ENCODE measurements at places on chromosomes 7 and 10. TPM values are rescaled to one million over a fixed set of nuclear protein-coding genes. Genes with fewer than 3 reads are reported as not detected.
A peak's percentile ranks its signal among the peaks of the same experiment; 100 is the strongest.

- no peaks in the 10 kb centered on the region for H3K4me1 ChIP-seq
- no peak for DNase-seq
- H3K4me3 ChIP-seq: no peak overlapping the region
- H3K27ac ChIP-seq: no peak overlapping the region
- H3K27me3 ChIP-seq: no peaks in the 10 kb centered on the region
Measured at GRCh38 chr7:79982141-79982770, 152.4 kb upstream of the GNAI1 start.

DNA sequence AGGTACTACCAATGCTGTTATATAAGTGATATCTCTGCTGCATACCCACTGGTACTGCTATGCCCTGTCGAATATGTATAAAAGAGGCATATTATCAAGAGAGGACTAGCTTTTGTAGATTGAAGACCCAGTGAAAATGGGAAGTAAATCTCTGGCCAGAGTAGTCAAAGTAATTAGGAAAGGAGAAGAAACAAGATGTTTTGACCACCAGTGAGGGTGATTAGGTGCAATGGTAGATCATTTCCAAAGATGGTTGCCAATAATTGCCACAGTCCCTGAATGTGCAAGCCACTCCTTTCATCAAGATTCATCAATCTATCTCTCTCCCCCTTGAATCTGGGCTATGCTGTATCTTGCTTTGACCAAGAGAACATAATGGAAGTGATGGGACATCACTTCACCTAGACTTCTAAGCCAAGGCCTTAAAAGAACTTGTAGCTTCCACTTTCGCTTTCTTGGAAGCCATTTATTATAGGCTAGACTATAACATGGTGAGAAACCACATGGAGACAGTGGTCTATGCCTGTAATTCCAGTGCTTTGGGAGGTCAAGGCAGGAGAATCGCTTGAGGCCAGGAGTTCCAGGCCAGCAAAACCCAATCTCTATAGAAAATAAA lies 52.6 kb upstream of the ST8SIA6 start:
- peaks cover 57% of the 10 kb centered on the region for H3K4me1 ChIP-seq
- no peaks in the 10 kb centered on the region for H3K27me3 ChIP-seq
- peaks cover 9% of the 10 kb centered on the region for H3K36me3 ChIP-seq
- no peak for DNase-seq
- H3K4me3 ChIP-seq: peak overlapping the region; percentile 71

- peaks cover 30% of the 10 kb centered on the region for H3K4me1 ChIP-seq
- no peaks in the 10 kb centered on the region for H3K27me3 ChIP-seq
- peak overlapping the region; percentile 87 for H3K4me3 ChIP-seq
- H3K27ac ChIP-seq: no peak overlapping the region
Measured at GRCh38 chr7:99579956-99580777, 17.9 kb upstream of the TMEM225B start.

GRCh38 chr7:99729486-99730237 lies 5.3 kb downstream of the CYP3A7 start:
- H3K4me1 ChIP-seq: peaks cover 13% of the 10 kb centered on the region
- H3K27ac ChIP-seq: no peak overlapping the region
- DNase-seq: no peak

- H3K36me3 ChIP-seq: no peaks in the 10 kb centered on the region
- H3K27me3 ChIP-seq: peaks cover 15% of the 10 kb centered on the region
- DNase-seq: no peak
- H3K4me3 ChIP-seq: no peak overlapping the region
- no peak overlapping the region for H3K27ac ChIP-seq
Measured at GRCh38 chr10:69730251-69731156, 71.2 kb upstream of the COL13A1 start.

DNA sequence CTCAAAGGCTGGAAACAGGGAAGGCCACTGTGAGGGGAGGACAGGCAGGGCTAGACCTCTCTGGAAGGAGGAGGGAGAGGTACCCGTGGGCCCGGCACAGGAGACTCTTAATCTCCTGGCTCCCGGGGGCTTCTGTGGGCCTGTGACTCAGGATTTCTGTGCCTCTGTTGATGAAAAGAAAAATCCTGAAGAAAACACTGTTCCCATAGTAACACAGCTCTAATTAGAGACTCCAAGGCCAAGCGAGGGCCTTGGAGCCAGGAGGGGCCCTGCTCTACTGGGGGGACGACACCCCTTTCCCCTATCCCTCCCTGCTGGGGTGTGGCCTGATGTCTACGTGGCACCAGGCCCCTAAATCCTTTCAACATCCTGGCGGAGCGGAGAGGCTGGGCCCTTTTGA lies 174.1 kb upstream of the TNRC18 start:
- H3K27me3 ChIP-seq: peaks cover 8% of the 10 kb centered on the region
- no peak overlapping the region for H3K4me3 ChIP-seq
- H3K36me3 ChIP-seq: peaks cover under 1% of the 10 kb centered on the region
- H3K4me1 ChIP-seq: peaks cover 24% of the 10 kb centered on the region
- H3K27ac ChIP-seq: no peak overlapping the region

GRCh38 chr10:104921763-104922162 lies 280.7 kb downstream of the SORCS3 start:
- no peaks in the 10 kb centered on the region for H3K36me3 ChIP-seq
- no peaks in the 10 kb centered on the region for H3K27me3 ChIP-seq
- no peak overlapping the region for H3K4me3 ChIP-seq
- no peak overlapping the region for H3K27ac ChIP-seq
- no peak for DNase-seq

- no peaks in the 10 kb centered on the region for H3K27me3 ChIP-seq
- H3K4me3 ChIP-seq: no peak overlapping the region
- DNase-seq: no peak
- H3K4me1 ChIP-seq: peaks cover 62% of the 10 kb centered on the region
- H3K36me3 ChIP-seq: peaks cover 34% of the 10 kb centered on the region
Measured at GRCh38 chr7:150464962-150465361, 14.5 kb downstream of the GIMAP8 start.

DNA sequence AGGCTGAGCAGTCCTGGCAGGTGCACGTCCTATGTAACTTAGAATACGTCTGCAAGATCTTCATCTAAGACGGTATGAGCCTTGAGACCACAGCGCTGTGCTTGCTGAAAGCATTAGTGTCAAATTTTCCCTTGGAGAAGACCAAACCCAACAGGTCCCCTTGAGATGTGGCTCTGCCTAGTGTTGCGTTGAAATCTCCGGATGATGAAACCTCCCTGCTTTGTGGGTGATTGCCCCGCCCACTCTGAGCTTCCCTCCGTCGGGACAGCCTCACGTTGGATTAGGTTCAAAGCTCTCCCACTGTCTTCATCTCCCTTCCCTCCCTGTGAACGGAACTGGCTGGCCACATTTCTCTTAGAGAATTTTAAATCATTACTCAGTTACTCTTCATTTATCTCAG lies 102.0 kb downstream of the ADARB2 start:
- peaks cover 51% of the 10 kb centered on the region for H3K27me3 ChIP-seq
- no peak overlapping the region for H3K4me3 ChIP-seq
- no peak overlapping the region for H3K27ac ChIP-seq
- H3K4me1 ChIP-seq: peaks cover 12% of the 10 kb centered on the region

DNA sequence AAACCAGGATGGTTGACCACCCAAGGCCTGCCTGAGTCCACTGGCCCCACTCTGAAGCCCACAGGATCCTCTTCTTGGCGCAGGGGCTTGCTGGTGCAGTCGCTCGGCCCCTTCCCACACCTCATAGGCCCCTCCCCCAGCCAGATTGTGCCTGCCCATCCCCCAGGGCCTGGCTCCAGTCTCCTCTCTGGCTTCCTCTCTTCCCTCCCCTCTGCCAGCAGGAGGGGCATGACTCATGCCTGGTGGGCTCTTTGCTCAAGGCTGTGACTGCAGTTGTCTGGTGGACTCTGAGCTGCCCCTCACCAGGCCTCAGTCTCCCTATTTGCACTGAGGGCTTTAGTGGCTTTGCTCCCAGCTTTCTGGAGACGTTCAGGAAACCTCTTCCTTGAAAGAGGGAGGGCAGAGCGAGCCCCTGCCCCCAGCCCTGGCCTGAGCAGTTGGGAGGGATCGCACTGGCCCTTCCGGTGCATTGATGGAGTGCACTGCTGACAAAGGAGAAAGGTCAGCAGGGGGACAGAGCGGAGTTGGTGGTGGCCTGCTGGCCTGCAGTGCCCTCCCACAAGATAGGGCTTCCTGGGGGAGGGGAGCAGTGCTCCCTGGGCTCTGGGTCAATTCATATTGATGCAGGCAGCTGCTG lies 60.7 kb downstream of the ZMIZ1 start:
- peaks cover 4% of the 10 kb centered on the region for H3K4me1 ChIP-seq
- H3K4me3 ChIP-seq: no peak overlapping the region
- no peak for DNase-seq
- no peaks in the 10 kb centered on the region for H3K27me3 ChIP-seq
- H3K36me3 ChIP-seq: no peaks in the 10 kb centered on the region

- H3K36me3 ChIP-seq: no peaks in the 10 kb centered on the region
- H3K4me3 ChIP-seq: no peak overlapping the region
- no peak for DNase-seq
Measured at GRCh38 chr7:12741951-12742575, 54.6 kb downstream of the ARL4A start.

- no peaks in the 10 kb centered on the region for H3K36me3 ChIP-seq
- peaks cover 25% of the 10 kb centered on the region for H3K27me3 ChIP-seq
- H3K27ac ChIP-seq: no peak overlapping the region
- peaks cover 47% of the 10 kb centered on the region for H3K4me1 ChIP-seq
- DNase-seq: no peak
Measured at GRCh38 chr10:95784279-95784913, 28.4 kb downstream of the ENTPD1 start.

GRCh38 chr10:81136261-81136660 lies 598.6 kb downstream of the SH2D4B start:
- H3K4me3 ChIP-seq: no peak overlapping the region
- no peaks in the 10 kb centered on the region for H3K36me3 ChIP-seq
- no peaks in the 10 kb centered on the region for H3K27me3 ChIP-seq
- no peak for DNase-seq
- H3K4me1 ChIP-seq: no peaks in the 10 kb centered on the region

DNA sequence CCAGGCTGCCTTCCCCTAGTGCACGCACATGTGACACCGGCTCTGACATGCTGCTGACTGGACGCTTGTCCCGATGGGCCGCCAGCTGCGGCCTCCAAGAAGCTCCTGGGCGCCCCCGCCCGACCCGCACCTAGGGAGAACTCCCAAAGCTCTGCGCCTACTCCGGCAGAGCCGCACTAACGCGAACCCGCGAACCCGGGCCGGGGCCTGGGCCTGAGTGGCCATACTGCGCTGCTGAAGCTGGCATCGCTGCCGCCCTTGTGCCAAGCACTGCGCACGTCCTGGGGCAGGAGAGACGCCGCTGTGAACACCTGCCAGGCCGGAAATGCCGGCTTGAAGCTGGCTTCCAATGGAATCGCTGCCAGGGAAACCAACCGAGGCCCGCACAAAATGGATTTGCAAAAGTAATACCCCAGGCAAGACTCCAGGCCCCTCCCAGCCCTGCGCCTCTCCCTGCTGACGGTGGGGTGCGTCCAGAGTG lies 85.1 kb downstream of the WASHC2A start:
- no peak overlapping the region for H3K4me3 ChIP-seq
- no peaks in the 10 kb centered on the region for H3K4me1 ChIP-seq
- no peak for DNase-seq
- no peak overlapping the region for H3K27ac ChIP-seq
- peaks cover 7% of the 10 kb centered on the region for H3K27me3 ChIP-seq

GRCh38 chr7:111855161-111855841 lies 293.0 kb upstream of the IMMP2L start:
- H3K36me3 ChIP-seq: peaks cover 2% of the 10 kb centered on the region
- no peak overlapping the region for H3K27ac ChIP-seq
- no peak overlapping the region for H3K4me3 ChIP-seq
- DNase-seq: no peak
- peaks cover 4% of the 10 kb centered on the region for H3K4me1 ChIP-seq
- peaks cover 18% of the 10 kb centered on the region for H3K27me3 ChIP-seq

- no peaks in the 10 kb centered on the region for H3K27me3 ChIP-seq
- H3K4me1 ChIP-seq: no peaks in the 10 kb centered on the region
- H3K36me3 ChIP-seq: peaks cover 11% of the 10 kb centered on the region
- no peak for DNase-seq
- H3K27ac ChIP-seq: no peak overlapping the region
- no peak overlapping the region for H3K4me3 ChIP-seq
Measured at GRCh38 chr7:131444683-131445082, 111.7 kb downstream of the PODXL start.

DNA sequence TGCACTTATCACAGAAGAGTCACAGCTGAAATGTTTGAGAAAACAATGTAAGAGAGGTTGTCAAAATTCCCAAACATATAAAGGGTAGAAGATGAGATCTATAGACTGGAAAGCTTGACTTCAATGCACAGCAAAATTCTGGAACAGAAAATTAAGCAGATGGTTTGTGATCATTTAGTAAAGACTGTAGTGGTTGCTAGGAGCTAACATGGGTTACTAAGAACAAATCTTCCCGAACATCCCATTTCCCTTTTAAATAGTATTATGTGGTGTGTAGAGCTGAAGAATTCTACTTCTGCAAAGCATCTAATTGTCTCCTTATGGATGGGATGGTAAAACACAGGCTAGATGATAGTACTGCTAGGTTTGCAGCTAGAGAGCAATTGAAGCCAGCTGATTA lies 312.3 kb downstream of the CAMK1D start:
- H3K36me3 ChIP-seq: no peaks in the 10 kb centered on the region
- H3K4me3 ChIP-seq: no peak overlapping the region
- DNase-seq: no peak
- H3K27ac ChIP-seq: no peak overlapping the region
- H3K4me1 ChIP-seq: peaks cover 12% of the 10 kb centered on the region

- peaks cover 15% of the 10 kb centered on the region for H3K27me3 ChIP-seq
- H3K4me1 ChIP-seq: peaks cover 9% of the 10 kb centered on the region
- DNase-seq: no peak
- no peaks in the 10 kb centered on the region for H3K36me3 ChIP-seq
- no peak overlapping the region for H3K27ac ChIP-seq
- H3K4me3 ChIP-seq: no peak overlapping the region
Measured at GRCh38 chr7:22125436-22125835, 179.7 kb upstream of the CDCA7L start.

The ASAH2 gene
- 0.60 TPM for total RNA-seq

The FAM24B gene
- 38.1 TPM for total RNA-seq

The PNLIPRP2 gene
- not detected for total RNA-seq

The MARVELD1 gene
- 1.5 TPM for total RNA-seq

The CYP3A7 gene
- total RNA-seq: not detected

The ANKRD1 gene
- not detected for total RNA-seq

The RNF148 gene
- total RNA-seq: not detected

The LHFPL3 gene
- not detected for total RNA-seq

The GPC2 gene
- total RNA-seq: 9.7 TPM

The NYAP1 gene
- 0.67 TPM for total RNA-seq
